ENCODE measurements at places on chromosomes 1 and 21. TPM values are rescaled to one million over a fixed set of nuclear protein-coding genes. Genes with fewer than 3 reads are reported as not detected.

The FCRL5 gene
- total RNA-seq, result not detected

The C1orf105 gene
- not detected for total RNA-seq

The ZBTB17 gene
- 64.3 TPM for total RNA-seq

The TAS1R3 gene
- 0.19 TPM for total RNA-seq

The TSPEAR gene
- not detected for total RNA-seq

The ANXA9 gene
- total RNA-seq, result not detected

The LIPI gene
- not detected for total RNA-seq

The MTARC1 gene
- 2.2 TPM for total RNA-seq

The OSCP1 gene
- total RNA-seq, result 6.7 TPM

The APCS gene
- not detected for total RNA-seq

The SPRR4 gene
- total RNA-seq, result not detected

The C8B gene
- total RNA-seq, result not detected

The PACC1 gene
- total RNA-seq, result 15.1 TPM

The FMN2 gene
- total RNA-seq, result not detected

The GCSAML gene
- total RNA-seq, result not detected

The LEMD1 gene
- total RNA-seq, result not detected

The ST6GALNAC3 gene
- total RNA-seq, result 23.7 TPM

The NOL9 gene
- total RNA-seq, result 23.0 TPM

The ADGRB2 gene
- 1.2 TPM for total RNA-seq

The CGN gene
- total RNA-seq, result 0.45 TPM

The FASLG gene
- total RNA-seq, result not detected

The ZNF697 gene
- 19.3 TPM for total RNA-seq

The MPL gene
- not detected for total RNA-seq

The FCMR gene
- not detected for total RNA-seq

The SYTL1 gene
- total RNA-seq, result under 0.01 TPM

The SON gene
- total RNA-seq, result 152 TPM

The OR2L8 gene
- not detected for total RNA-seq

The NTMT2 gene
- not detected for total RNA-seq

The PLK3 gene
- total RNA-seq, result 27.5 TPM

The FMO4 gene
- 0.47 TPM for total RNA-seq

The CLEC20A gene
- total RNA-seq, result not detected
